Endothelial cell of umbilical vein (primary cell): ENCODE measurements at places on chromosomes 6 and 20. TPM values are rescaled to one million over a fixed set of nuclear protein-coding genes. Genes with fewer than 3 reads are reported as not detected.

DNA sequence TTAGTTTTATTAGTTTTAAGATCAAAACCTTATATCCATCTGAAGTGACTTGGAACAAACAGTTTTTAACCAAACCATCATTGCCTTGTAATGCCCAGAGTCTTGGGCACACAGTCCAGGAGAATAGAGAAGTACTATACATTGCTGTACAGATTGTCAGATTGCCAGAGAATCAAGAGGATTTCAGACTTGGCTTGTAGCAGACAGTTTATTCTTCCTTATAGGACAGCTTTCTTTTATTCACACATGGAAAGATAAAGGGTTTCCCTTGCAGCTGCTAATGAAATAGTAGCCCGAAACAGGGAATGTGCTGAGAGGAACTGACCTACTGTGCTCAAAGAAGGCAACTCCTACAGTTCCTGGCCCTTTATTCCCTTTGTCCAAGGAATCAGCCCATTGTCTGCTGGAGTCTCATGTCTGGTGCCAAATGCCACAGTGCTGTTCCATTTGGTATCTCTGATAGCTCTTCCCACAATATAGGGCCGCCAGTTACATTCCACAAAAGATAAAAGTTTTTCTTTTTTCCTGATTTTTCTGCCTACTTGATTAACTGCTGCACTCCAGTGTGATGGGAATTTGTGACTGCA is 30.6 kb downstream of the DCBLD1 start:
- DNase-seq = peak; percentile 26

DNA sequence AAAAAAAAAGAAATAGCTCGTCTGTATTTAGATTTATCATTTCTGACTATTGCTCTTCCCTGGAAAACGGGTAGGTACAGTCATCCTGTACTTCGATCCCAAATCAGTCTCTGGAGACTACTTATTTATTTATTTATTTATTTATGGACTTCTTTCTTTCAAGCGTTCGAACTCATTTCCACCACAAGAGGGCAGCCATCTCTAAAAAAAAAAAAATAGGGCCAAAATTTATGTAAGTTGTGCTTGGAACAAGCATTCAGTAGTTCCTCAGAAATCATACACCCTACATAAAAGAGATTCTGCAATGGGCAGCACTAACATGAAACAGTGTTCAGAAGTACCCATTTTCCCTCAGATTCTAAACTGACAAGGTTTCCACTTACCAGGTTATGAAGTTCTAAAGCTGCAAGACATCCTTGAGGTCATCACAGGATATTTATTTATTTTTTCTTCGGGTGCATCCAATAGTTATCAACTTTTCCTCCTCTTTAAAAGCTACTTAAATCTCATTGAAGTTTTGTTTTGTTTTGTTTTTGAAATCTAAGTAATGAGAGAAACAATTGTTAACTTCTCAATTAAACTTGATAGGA is 1.9 kb upstream of the BMP2 start:
- DNase-seq = peak; percentile 81

GRCh38 chr20:2871661-2872458 is 1.4 kb upstream of the PTPRA start:
- DNase-seq = no peak

Gene FABP7
- total RNA-seq = not detected in 2 replicates

Gene CCDC170
- 0.07 and 0.53 TPM in 2 replicates for total RNA-seq

Gene RIMS1
- 0.44 TPM in 1 of 2 replicates, not detected in the other for total RNA-seq

DNA sequence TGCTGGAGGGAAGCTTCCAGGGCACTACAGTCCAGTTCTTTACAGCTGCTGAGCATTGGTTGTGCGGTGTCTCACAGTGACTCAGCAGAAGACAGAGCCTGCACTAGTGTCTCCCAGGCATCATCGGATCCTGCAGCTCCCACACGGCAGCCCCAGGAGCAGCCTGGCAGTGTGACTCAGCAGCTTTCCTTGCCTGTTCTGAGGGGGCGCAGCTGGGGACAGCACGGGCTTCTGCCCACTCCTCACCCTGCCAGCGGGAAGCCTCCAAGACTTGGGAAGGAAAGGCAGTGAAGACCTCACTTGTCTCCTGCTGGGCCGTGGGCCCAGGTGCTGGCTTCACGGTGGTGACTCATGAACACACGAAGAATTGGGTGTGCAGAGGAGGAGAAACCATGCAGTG is 165.4 kb downstream of the SYNDIG1 start:
- DNase-seq = no peak

Gene SLC17A5
- total RNA-seq = 15.2 and 17.6 TPM in 2 replicates

- DNase-seq = no peak
These were observed 91.9 kb downstream of the RNGTT start for GRCh38 chr6:88871498-88871897.

DNA sequence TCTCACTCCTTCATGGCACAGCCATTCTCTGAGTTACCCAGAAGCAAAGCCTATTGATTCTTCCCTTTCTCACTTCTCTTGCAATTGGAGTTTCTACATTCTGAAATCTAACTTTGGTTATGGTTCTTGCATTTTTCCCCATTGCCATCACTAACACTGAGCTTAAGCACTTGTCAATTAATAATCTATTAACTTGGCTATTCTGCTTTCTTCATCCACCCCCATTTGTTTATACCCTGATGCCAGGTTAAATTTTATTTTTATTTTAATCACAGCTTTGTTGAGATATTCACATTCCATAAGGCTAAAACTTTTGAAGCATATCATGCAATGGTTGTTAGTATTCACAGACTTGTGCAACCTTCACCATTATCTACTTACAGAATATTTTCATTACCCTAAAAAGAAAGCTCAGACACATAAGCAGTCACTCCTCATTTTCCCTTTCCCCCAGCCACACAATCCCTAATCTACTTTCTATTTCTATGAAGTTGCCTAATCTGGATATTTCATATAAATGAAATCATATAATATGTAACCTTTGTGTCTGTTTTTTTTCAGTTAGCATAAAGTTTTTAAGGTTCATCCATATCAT is 222.3 kb downstream of the UBE3D start:
- DNase-seq = no peak

Gene HLA-DOA
- total RNA-seq = not detected in 2 replicates

- DNase-seq = no peak
These were observed 26.1 kb downstream of the SLC52A3 start for GRCh38 chr20:742156-742555.

- peak; percentile 13 for DNase-seq
These were observed 174.4 kb downstream of the SYNE1 start for GRCh38 chr6:152462716-152463115.

GRCh38 chr6:139153855-139154254 is 19.0 kb downstream of the HECA start:
- no peak for DNase-seq

Gene C6orf132
- 0.07 and 0.71 TPM in 2 replicates for total RNA-seq

Gene C6orf58
- not detected in 2 replicates for total RNA-seq

Gene NKX2-4
- total RNA-seq = not detected in 2 replicates

Gene LY6G5C
- total RNA-seq = 5.2 and 8.2 TPM in 2 replicates

DNA sequence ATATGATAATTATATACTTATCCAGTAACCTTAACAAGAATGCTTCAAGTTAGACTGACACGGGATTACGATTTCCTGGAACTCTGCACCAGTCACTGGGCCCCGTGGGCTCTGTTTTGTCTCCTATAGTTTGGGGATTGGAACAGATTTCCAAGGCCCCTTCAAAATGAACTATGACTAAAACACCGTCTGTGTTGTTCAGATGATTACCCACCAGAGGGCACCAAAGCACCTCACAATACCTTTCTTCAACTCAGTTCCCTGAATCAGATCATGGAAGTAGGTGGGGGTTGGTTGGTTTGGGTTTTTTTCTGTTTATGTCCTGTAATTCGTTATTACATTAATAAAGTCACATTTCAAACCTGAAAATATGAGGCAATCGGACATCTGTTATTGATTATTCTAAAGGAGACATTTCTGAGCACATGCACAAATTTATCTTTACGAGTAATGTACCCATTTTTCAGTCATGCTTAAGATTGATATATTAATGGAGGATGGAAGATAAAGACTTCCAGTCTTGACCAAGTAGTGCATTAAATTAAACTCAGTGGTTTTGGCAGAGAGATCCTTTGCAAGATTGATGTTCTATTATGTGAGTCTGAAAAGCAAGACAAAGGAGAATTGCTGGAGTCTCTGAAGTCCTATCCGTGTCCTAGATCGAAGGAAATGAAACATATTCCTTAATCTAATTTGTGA is 112.0 kb upstream of the COL21A1 start:
- peak; percentile 83 for DNase-seq

Gene RAB32
- total RNA-seq = 65.6 and 78.3 TPM in 2 replicates

Gene TMEM14A
- 19.5 and 22.5 TPM in 2 replicates for total RNA-seq

- DNase-seq = no peak
These were observed 38.6 kb upstream of the PLCG1 start for GRCh38 chr20:41098703-41099250.

DNA sequence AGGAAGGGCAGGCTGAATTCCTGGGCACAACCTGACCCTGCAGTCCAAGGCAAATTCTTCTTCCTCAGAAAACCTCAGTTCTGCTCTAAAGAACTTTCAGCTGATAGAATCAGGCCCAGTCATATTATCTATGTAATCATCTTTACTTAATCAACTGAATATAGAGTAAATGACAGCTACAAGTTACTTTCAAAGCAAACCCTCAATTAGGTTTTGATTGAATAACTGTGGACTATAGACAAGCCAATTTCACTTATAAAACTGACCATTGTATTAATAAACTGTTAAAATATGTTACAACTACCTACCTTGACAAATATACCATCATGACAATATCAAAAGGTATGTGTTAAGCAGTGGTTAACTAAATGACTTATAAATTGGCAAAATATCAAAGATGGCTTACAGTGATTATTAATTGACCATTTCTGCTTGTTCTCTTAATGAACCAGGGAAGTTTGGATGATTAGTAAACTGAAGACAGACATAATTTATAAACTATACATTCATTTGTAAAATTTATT is 46.1 kb upstream of the ADGRF5 start:
- no peak for DNase-seq

Gene RNF144B
- 78.3 and 97.3 TPM in 2 replicates for total RNA-seq

Gene LAMP5
- total RNA-seq = not detected in 2 replicates
